ENCODE measurements at places on chromosomes 12 and 14.

- peak; percentile 85 for DNase-seq
These were observed 5.7 kb downstream of the WNT5B start for GRCh38 chr12:1634590-1635191.

DNA sequence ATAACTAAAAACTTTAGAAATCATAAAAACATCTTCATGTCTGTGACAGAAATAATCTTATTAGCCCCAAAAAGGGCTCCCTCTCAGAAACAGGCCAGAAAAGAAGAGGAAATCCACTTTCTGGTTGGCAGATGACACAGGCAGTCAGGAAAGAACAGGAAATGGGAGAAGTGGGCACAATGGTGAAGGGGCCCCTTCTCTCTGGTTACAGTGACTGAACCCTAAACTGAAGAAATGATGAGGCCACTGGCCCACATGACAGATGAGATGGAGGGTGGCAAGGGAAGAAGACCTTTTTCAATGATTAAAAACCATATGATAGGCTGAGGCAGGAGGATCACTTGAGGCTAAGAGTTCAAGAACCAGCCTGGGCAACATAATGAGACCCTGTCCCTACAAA lies 21.1 kb downstream of the TCTN1 start:
- DNase-seq: no peak

DNA sequence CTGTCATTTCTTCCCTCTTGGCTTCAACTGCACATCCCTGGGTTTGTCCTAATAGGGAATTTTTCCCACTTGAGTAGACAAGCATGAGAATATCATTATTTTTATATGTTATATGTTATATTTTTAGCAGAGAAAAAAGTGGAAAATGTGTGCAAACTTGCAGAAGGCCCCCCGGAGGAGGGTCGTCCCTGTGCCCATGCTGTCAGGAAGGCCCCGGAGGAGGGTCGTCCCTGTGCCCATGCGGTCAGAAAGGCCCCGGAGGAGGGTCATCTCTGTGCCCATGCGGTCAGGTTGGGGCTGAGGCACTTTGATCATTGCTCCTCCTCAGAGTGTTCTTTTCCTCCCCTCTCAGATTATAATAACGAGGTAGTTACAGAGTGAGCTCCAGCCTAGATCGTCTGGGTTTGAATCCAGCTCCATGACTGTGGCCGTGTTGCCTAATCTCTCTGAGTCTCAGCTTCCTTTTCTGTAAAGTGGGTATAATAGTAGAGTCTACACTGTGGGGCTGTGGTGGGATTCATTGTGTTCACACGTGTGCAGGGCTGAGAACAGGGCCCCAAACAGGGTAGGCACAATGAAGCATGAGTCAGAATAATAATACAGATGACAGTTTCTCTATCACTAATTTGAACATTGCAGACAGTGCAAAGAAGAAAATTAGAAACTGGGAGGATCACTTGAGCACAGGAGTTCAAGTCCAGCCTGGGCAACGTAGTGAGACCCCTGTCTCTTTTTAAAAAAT lies 33.4 kb downstream of the ELK3 start:
- DNase-seq: no peak

DNA sequence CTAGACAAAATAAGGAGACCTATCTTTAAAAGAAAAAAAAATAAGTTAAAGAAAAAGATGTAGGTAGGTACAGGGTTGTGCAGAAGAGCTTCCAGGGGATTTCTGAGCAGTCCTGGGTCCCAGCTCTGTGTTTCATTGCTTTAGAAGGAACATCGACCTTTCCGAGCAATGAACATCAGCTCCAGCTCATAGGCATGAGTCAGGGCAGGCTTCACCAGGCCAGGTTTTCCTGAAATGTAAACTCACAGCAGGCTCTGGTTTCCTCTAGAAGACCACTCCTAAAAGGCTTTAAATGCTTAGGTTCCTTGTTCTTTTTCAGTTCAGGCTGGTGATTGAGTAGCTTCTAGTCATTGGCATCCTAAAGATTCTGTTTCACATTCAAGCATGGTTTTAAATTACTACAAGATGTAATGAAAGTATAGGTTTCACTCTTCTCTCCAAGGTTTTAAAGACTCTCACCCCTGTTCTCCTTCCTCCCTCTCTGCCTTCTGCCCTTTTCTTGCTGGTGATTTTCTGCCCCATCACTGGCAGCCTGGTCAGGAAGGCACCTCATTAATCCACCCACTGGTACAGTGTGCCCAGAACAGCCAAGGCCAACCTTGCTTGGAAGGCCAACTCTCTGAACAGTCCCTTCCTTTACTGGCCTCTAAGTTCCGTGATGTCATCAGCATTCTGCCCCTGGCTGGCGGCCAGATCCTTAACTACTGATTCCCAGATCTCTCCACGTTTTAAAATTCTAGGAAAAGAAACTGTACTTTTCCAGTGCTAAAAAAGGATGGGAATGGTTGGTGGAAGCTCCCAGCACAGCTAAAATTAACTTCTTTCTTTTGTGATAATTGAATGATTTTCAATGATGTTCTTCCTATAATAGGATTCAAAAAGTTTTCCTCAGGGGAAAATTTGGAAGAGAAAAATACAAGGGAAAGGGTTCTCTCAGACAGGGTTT lies 109.4 kb upstream of the HIF1A start:
- peak; percentile 90 for DNase-seq

- no peak for DNase-seq
These were observed 15.4 kb upstream of the TMEM120B start for GRCh38 chr12:121697093-121697698.

- no peak for DNase-seq
These were observed 43.7 kb upstream of the GPHB5 start for GRCh38 chr14:63362389-63362819.

- DNase-seq: no peak
These were observed 13.5 kb downstream of the ATP2B1 start for GRCh38 chr12:89695100-89695499.

DNA sequence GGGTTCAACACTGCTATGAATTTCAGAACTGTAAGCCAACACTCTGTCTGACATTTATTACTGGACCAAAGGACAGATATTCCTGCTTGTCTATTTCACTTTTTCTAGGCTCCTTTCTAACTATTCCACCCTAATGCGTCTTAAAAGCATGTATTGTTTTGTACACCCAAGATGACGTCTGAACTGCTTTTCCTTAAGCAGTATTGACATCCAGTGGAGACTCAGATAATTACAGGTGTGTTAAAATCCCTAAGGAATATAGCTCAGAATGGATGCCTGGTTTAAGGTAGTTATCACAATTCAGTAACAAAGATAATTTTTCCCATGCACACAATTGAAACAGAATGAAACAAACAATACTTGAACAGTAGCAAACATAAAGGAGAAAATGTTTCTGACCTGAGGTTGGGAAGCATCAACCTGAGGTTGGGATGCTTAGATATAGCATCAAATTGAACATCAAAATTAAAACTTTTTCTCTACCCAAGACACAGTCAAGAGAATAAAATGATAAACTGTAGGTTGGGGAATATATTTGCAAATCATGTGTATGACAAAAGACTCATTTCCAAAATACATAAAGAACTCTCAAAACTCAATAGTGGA lies 93.7 kb upstream of the PTPRR start:
- no peak for DNase-seq

- DNase-seq: peak; percentile 74
These were observed 9.2 kb upstream of the CRIP2 start for GRCh38 chr14:105465209-105466031.

DNA sequence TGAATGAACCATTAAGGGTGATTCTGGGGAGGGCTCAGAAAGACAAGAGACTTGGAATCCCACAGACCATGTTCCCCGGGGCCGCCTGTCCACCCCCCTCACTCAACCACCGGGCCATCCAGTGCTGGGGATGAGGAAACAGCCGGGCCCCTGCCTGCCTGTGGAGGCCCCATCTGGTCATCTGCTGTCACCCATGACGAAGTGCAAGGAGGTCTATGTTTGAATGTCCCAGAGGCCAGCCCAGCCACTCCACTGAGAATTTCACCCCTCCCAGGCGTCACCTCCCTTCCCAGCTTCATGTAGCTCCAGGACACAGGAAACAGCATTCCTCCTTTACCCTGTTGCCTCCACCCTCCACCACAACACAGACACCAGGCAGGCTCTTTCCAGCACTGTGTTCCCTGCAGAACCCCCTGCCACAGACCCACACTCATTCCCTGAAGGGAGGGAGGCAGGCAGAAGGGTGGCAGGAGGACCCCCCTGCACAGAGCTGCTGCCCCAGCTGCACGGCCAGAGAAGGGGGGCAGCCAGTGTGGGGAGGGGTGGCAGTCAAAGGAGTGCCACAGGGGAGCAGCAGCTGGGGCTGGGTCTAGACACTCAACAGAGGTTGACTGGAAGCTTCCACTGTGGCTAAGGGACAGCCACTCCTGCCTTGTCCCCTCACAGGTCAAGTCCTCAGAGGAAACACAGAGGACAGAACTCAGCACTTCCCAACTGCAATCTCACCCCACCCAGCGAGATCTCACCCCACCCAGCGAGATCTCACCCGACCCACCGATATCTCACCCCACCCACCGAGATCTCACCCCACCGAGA lies 50.3 kb upstream of the PPP2R5C start:
- no peak for DNase-seq

DNA sequence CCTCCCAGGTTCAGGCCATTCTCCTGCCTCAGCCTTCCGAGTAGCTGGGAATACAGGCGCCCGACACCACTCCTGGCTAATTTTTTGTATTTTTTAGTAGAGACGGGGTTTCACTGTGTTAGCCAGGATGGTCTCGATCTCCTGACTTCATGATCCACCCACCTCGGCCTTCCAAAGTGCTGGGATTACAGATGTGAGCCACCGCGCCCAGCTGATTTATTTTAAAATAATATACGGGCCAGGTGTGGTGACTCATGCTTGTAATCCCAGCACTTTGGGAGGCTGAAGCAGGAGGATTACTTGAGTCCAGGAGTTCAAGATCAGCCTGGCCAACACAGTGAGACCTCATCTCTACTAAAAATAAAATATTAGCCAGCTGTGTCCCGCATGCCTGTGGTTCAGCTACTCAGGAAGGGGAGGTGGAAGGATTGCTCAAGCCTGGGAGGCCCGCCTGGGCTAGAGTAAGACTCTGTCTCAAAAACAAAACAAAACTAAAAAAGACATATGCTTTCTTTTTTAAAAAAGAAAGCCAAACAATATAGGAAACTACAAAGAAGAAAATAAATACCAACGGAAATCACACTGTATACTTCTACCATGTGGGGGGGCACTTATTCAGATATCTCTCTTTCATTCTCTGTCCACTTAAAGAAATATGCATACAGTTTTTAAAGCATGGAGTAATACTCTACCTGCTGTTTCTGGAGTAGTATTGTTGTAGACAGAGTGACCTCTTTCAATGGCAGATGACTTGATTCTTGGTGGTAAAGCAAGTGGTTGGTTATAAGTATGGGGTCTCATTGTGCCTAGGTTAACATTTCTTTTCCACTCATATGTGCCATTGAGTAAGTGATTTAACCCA lies 930 bp upstream of the MIA2 start:
- DNase-seq: no peak

DNA sequence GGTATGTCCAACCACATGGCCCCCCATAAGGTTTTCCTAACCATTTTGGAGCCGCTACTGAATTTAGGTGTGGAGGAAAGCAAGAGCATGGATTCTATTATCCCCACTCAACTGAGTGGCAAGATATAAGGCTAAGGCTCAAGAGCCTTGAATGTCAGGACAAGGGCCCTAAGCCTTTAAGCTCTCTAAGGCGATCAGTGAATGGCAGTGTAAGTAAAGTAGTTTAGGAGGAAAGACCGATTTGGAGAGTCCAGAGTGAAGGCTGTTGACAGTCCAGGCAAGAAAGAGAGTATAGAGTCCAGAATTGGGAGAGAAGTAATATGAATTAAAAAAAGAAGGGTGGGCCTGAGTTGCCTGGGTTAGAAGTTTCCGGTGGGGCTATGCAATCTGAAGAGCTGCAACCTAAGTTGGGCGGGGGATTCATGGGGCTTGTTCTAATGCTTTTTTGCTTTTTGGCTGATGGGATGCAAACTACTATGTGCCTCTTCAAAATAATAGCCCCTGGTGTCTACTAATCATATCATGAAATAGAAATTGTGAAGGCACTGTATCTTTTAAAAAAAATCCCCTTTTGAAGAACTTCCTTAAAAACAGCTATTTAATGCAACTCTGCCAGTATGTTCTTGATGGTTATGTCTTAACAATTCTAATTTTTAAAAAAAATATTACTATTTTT lies at the start of gene SPIC:
Gene SPIC (plus strand): TSS at position 626 of the 676 bp plus-strand sequence. CDS start 1,569 bp downstream, outside the sequence.
- no peak for DNase-seq

DNA sequence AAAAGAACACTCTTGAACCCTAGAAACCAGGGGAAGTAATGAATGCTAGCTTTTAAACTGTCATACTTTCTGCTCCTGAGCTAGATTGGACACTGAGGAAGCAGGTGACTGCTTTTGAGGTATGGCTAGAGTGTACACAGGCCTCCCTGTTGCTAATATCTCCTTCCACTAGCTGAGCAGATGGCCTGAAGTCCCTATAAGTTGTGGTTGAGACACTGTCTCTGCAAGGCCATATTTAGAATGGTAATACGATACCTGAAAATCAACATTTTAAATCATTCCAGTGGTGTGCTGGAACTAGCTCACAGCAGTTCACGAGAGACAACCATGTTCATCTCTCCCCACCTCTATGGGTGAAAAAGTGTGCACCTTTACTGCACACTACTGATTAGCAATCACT lies 46.4 kb upstream of the BMP4 start:
- DNase-seq: no peak

- DNase-seq: no peak
These were observed 7.6 kb downstream of the TECPR2 start for GRCh38 chr14:102370305-102370809.

GRCh38 chr14:92175811-92176210 lies 54.0 kb downstream of the CPSF2 start:
- no peak for DNase-seq

GRCh38 chr14:73776194-73776537 lies 62.0 kb upstream of the PNMA1 start:
- DNase-seq: no peak

Data from femur (tissue), 1 donor.